ENCODE measurements at places on chromosomes 1 and 21. TPM values are rescaled to one million over a fixed set of nuclear protein-coding genes. Genes with fewer than 3 reads are reported as not detected.
A peak's percentile ranks its signal among the peaks of the same experiment; 100 is the strongest.

DNA sequence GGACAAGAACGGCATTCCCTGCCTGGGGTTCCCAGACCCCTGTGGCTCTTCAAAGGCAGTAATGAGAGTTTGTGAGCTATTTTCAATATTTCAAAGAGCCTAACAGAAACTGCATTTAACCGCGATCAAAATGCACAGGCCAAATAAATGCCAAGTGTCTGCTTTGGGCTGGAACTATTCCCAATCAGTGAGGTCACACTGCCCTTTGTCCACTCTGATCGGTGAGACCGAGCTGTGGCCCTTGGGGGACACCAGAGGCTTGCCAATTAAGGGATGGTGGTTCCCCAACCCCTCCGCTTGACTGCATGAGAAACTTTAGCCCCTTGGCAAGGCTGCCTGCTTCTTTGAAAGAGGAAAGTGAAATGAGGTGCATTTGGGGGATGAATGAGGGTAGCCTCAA, 20.3 kb downstream of the CSMD2 start:
- no peak for DNase-seq

C1orf226 gene
- total RNA-seq: 5.3 TPM

DNA sequence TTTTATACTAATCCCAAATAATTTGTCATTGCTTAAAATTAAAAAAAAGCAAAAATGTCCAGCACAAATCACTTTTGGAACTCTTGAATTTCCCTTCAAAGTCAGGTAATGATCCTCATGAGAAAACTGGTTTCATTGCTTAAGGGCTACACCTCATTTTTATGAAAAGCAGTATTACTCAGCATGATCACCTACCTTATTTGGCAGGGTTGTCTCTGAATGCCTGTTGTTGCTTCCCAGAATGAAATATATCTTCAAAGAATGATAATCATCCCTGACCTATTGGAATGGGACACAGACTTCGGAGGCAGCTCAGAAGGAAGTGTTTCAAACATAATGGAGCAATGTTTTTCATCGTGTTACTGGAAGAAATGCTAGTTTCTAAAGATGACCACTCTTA, 29.7 kb downstream of the C1orf21 start:
- no peak for DNase-seq

PRKCZ gene
- total RNA-seq: 13.5 TPM

DNA sequence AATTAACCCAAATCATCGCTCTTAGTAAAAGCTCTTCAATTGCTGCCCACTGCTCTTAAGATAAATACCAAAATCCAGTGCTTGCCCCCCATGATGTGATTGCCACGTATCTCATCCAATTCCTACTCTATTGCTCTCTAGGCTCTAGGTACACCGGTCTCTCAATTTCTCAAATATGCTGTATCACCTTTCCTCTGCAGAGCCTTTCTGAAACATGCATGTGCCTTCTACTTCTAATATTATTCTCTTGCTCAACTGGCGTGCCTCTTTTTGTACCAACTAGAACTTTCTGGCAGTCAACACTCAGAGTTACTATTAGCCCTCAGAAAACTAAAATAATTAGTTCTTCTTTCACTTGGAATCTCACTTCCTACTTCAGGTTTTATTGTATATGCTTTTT, 111.7 kb upstream of the LBR start:
- no peak for DNase-seq

GRCh38 chr1:113976609-113977278, 2.5 kb upstream of the OLFML3 start:
- peak; percentile 45 for DNase-seq

DNA sequence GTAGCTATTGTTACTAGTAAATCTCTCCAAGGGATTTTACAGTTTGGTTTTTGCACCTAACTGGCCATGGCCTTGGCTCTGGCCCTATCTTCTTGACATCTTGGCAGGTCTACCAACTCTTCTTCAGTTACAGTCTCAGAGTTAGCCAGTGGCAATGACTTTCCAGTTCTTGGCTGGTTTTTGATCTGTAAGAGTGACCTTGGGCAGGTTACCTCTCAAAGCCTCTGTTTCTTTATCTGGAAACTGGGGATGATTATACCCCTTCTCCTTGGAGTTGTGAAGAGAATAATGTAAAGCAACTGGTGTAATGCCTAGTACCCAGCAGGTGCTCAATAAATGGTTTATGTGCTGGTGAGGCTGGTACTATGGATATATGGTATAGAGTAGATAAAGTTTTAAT, 6.7 kb downstream of the PHGDH start:
- no peak for DNase-seq

KCNA3 gene
- total RNA-seq: 0.24 TPM

DNA sequence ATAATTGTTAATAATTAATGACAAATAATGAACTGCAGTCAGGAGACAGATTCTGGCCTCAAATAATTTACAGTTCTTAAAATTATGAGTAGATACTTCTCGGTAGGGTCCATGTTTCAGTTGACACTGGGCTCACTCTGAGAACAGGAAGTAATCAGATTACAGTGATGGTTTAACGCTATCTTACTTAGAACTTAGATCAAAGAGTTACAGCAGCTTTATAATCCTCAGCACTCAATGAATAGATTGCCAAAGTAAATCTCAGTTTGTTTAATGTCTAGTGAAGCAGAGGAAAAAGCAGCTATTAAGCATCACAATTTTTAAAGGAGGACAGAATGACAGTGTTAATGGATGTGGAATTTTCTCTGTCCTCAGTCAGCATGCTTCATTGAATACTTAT, 79.6 kb downstream of the PDE4B start:
- DNase-seq: no peak

DNA sequence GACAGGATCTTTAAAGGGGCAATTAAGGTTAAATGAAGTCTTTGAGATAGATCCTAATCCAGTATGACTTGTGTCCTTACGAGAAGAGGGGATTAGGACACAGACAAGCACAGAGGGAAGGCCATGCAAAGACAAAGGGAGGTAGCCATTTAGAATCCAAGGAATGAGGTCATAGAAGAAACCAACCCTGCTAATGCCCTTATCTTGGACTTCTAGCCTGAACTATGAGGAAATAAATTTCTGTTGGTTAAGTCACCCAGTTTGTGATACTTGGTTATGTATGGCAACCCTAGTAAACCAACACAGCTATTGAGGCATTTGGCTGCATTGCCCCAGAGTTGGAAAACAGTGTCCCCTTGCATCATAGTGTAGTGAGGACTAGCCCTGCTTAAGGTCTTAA, 121.3 kb downstream of the MAST2 start:
- no peak for DNase-seq

- DNase-seq: no peak
Measured at GRCh38 chr1:50417946-50418599, 5.2 kb downstream of the DMRTA2 start.
